Stimulated activated CD4-positive, alpha-beta T cell treated with anti-CD3 and anti-CD28 coated beads, Interleukin-15, amount 100 ng/mL, for 48 hours (primary cell): ENCODE measurements at places on chromosomes 1 and 21.

GRCh38 chr1:25779894-25780293 lies 20.1 kb upstream of the SELENON start:
- no peak for DNase-seq

GRCh38 chr1:24932284-24932683 lies 2.2 kb upstream of the RUNX3 start:
- peak; percentile 62 for DNase-seq

DNA sequence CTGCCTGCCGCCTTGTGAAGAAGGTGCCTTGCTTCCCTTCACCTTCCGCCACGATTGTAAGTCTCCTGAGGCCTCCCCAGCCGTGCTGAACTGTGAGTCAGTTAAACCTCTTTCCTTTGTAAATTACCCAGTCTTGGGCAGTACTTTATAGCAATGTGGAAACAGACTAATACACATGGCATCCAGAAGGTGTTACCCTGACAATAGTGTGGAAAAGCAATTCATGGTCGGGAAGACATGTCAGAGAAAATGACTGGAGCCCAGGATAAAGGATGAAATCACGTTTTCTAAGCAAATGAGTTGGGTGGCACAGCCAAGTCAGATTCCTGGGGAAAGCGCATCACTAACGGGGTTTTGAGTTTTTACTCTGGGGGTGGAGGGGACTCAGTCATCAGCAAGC lies 76.4 kb downstream of the HLCS start:
- no peak for DNase-seq

DNA sequence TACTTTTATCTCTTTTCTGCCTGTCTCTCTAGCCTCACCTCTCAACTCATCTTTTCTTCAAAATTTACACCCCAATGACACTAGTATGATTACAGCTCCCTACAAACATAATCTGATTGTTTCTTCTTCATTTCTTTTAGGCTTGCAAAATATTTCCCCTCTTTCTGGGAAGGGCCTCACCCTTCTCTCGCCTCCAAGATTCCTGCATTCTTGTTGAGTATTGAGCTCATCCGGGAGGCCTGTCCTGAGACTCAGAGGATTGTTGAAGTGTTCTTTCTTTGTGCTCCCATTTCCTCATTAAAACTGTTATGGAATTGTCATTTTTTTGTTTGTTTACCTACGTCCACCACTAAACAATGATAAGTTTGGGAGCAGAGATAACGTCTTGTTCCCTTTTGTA lies 99.1 kb upstream of the CHRM3 start:
- DNase-seq = no peak

- DNase-seq = no peak
Observed at GRCh38 chr1:64471218-64472039, 1.5 kb downstream of the CACHD1 start.

DNA sequence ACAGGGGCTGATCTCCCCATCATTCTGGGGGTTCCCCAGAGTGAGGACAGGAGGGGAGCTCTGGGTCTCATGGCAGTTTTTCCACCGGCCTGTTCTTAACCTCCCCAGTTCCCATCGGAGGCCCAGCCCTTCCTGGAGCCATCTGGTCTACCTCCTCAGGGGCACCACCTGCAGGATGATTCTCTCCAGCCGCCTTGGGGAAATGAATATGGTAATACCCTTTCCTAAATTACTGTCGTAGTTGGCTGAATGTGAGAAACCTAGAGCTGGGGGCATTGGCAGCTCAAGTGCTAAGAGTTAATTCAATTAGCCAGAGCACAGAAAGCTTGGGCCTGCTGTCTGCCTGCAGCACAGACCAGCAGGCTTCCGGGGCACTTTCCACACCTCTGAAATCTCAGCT lies 64.9 kb downstream of the TAS1R2 start:
- DNase-seq = no peak

DNA sequence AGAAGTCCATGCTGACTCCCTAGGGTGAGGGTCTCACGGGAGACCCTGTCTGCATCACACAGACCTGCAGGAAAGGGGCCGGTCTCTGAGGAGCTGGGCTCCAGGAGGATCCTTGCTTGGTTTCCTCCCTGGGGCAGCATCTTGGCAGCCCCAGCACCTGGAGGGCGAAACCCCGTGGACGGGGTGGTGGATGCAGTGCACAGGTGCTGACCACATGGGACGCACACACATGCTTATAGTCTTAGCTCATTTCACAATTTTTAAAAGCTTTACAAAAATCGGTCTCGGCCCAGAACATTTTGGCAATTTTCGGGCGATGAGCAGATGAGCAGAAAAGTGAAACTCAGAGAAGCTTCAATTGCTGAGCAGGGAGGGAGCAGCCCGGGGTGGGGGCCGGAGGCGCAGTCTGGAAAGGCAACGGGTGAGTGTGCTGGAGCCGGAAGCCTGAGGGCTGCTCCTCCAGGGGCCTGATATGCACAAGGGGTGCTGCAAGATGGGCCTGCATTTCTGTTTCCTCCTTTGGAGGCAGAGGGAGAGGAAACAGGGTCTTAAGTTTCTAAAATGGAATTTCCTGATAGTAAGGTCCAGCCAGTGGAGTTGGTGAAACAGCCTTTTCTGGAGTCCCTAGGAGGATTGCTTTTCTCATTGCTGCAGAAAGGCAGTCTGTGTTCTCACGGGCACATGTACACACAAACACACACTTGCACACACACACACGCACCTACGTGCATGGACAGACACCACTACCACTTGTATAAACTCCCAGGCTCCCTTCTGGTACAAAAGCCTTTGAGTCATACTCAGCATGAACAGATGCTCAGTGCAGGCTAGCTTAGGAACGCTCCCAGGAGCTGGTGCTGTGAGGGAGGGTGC lies 60.6 kb downstream of the SCCPDH start:
- no peak for DNase-seq

GRCh38 chr21:16644685-16645084 lies 868.2 kb upstream of the CXADR start:
- no peak for DNase-seq

- peak; percentile 9 for DNase-seq
Observed at GRCh38 chr1:35505911-35506798, 51.0 kb downstream of the KIAA0319L start.

DNA sequence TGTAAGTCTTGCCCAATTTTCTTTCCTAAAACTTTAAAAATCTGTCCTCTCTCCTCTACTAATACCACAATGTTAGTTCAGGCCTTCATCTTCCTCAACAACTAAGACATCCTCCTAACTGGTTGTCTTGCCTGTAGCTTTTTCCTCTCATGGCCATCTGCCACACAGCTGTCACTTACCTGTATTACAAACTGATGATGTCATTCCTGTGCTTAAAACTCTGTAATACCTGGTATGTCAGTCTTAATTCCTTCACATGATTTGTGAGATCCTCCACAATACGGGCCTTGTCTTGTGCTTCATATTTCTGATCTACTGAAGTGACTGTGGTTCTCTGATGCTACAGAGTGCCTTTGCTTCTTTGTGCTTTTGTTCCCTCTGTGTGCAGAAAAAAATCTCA lies 9.8 kb downstream of the MRPS14 start:
- DNase-seq = no peak

- no peak for DNase-seq
Observed at GRCh38 chr1:115218034-115218405, 120.0 kb downstream of the NGF start.

- no peak for DNase-seq
Observed at GRCh38 chr1:145696630-145696960, 10.6 kb downstream of the PDZK1 start.

DNA sequence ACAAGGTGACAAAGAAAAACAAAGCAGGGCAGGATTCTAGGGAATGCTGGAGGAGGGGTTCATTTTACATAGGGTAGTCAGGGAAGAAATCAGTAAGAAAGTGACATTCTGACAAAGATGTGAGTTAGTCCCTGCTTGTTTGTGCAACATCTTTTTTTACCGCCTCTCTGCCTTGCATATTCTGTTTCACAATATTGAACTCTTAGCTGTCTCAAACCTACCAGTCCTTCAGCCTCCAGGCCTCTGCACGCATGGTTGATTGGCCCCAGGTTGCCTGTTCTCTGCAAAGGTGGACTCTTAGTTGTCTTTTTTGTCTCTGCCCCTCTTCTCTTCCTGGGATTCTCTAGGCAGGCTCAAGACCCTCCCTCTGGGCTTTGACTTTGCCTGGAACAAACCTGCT lies 152.2 kb upstream of the RUNX1 start:
- DNase-seq = no peak

- no peak for DNase-seq
Observed at GRCh38 chr1:24745711-24746413, 615 bp downstream of the CLIC4 start.

DNA sequence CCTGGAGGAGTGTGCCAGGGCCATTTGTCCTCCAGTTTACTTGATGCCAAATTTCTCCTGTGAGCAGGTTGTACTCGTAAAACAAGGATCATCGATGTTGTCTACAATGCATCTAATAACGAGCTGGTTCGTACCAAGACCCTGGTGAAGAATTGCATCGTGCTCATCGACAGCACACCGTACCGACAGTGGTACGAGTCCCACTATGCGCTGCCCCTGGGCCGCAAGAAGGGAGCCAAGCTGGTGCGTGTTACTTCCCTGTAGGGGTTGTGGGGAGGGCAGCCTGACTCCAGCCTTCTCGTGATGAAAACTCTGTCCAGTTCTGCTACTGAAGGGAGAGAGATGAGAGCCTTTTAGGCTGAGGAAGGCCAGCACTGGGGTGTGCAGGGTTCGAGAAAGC lies 2.2 kb downstream of the RPS8 start:
- no peak for DNase-seq

DNA sequence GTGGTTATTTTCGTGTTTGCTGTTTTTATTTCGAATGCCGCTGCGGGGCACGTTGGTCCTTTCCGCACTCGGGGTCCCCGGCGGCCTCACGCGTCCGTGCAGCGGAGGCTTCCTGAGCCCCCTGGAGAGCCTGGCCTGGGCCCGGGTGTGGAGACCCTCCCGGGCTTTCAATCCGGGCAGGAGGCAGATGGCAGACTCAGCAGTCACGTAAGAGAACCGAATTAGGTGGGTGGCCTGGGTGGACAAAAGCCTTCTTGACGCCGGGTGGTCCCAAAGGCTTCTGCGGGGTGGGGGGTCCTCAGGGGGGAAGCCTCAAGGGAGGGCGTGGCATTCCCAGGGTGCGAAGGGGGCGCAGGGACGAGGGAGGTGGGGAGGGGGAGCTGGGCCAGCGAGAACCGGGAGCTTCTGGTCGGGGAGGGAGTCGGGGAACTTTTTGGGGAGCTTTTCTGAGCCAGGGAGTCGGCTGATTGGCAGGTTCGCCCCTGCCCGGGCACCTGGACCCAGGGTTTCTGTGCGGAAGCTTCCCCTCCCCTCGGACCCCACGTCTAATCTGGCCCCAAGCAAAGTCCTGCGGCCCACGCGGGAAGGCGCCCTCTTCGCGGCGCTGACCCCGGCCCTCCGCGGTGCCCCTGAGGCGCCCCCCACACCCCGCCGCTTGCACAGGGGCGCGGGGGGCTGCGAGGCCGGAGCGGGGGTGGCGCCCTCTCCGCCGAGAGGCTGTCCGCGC lies 1.3 kb upstream of the HES4 start:
- no peak for DNase-seq

DNA sequence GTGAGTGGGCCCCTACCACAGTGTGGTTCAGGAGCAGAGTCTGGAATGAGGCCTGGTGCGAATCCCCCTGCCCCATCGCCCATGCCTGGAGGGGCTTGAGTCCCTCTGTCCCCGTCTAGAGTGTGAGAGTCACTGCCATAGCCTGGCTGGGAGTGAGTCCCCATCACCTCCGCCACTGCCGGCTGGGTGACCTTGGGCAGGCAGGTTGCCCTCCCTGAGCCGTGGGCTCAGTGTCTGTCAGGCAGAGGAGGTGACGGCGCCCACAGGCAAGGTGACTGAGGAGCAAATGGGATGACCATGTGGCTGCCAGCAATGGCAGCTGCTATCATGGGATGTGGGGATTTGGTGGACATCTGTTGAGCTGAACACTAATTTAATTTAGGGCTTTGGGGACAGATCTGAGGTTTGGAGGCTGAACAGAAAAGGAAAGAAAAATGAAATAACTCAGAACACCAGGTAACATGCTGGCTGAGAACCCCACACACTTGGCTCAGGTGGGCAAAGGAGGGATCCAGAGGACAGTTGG lies 38.1 kb upstream of the GPR153 start:
- DNase-seq = no peak

DNA sequence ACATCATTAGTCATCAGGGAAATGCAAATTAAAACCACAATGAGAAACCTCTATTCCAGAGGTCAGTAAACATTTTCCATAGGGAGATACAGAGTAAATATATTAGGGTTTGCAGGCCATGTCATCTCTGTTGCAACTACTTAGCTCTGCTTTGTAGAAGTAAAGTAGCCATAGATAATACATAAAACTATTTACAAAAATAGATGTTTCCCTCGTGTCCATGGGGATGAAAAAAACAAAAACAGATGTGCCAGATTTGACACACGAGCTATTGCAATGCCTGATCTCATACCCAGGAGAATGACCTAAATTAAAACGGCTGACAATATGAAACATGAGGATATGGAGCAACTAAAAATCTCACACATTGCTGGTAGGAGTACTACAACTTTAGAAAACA lies 17.3 kb downstream of the LTN1 start:
- DNase-seq = no peak

- no peak for DNase-seq
Observed at GRCh38 chr1:66276218-66276617, 257.7 kb upstream of the SGIP1 start.

GRCh38 chr1:8083739-8084484 lies 57.8 kb upstream of the ERRFI1 start:
- DNase-seq = no peak
